ENCODE measurements at places on chromosomes 4 and X.
A peak's percentile ranks its signal among the peaks of the same experiment; 100 is the strongest.

GRCh38 chrX:23749576-23749975 lies 6.5 kb upstream of the ACOT9 start:
- no peak for DNase-seq

- no peak for DNase-seq
These were observed 27.3 kb upstream of the SORBS2 start for GRCh38 chr4:185839194-185839712.

- DNase-seq, result no peak
These were observed 74.0 kb downstream of the AFF2 start for GRCh38 chrX:148574237-148574973.

- peak; percentile 43 for DNase-seq
These were observed 137.9 kb upstream of the ZXDB start for GRCh38 chrX:57453901-57454300.

DNA sequence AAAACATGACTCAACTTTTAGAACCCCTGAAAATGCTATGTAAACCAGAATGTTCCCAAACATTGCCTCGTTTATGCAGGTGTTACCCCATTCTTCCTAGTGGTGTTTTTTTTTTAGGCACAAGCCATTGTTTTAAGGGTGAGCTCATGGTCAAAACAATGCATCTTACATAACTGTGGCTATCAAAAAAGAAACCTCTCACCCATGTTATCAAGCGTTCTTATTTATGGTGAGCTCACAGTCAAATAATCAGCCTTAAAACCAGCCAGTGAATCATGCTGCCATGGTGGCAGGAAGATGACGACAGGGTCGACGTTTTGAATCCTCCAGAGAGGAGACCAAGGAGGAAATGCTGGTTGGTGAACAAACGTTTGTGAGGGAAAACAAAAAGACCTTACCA lies 195.2 kb downstream of the KDR start:
- DNase-seq, result no peak

GRCh38 chr4:87053802-87054767 lies 119.3 kb downstream of the AFF1 start:
- DNase-seq, result peak; percentile 96

DNA sequence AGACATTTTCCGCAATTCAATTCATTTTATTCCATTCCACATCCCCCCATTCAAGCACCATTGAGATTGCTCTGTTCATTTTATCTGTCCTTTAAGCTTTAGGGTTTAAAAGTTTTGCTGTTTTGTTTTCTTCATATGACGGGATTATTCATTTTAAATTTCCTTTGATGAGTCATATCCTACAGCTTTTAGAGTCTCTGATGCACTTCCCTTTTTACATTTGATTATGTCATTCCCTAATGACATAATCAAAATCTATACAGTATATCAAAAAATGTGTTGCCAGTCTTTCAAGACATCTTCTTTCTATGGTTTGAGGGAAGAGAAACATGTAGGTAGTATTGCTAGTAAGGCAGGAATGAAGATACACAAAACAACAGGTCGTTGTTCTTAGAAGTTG lies 456.3 kb downstream of the PDGFC start:
- peak; percentile 12 for DNase-seq

DNA sequence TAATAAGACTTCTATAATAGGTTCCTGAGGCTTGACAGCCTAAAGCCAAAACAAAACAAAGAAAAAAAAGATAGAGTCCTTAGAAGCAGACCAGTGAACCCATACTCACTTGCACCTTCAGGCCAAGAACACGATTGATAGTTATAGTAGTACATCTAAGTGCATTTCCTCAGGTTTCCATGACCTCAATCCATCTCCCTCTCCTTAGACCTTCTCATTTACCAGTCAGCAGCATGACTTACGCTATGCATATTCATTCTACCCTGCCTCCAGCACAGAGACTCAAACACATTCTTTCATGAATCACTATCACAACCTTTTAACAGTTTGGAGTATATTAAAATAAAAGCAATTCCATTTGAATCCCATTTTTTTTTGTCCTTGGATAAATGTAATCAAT lies 855.6 kb downstream of the CCSER1 start:
- no peak for DNase-seq

DNA sequence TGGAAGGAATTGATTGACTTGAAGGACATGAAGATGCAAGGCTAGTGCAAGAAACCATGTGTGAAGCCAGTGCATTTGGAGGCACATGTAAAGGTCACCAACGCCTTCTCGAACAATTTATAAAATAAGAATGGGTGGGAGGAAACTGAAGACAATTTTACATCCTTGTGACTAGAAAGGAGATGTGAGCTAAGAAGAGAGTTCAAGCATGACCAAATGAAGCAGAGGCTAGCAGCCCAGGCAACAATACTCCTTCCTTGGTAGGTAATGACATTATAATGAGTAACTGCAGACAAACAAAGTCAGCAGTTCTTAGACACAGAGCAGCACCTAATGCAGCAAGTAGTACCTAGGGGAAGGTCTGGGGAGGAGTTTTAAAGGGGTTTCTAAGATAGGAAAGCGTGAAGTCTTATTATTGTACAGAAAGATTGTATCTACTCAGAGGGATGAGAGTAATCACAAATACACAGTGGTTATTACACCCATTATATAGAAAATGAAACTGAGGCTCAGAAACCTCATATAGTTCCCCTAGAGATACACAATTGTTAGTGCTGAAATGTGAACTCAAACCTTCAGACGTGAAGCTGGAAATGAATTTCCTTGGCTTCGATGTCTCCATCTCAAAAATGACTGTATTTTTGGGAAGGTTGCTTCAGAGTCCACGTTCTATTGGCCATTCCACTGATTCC lies 56.1 kb downstream of the ATXN3L start:
- DNase-seq, result no peak

DNA sequence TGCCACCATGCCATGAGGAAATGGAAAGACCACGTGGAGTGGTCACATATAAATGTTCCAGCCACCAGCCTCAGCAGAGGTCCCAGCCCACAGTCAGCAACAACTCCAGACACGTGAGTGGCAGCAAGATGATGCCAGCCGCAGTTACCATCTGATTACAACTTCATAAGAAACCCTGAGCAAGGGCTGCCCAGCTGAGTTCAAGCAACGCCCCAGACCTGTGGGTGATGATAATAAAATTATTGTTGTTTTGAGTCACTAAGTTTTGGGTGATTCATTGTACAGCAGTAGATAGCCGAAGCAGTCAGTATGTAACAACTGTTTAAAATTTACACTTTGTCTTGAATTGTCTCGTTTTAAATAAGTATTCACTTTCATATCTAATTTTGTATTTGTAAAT lies 5.8 kb upstream of the CCNG2 start:
- DNase-seq, result peak; percentile 96

DNA sequence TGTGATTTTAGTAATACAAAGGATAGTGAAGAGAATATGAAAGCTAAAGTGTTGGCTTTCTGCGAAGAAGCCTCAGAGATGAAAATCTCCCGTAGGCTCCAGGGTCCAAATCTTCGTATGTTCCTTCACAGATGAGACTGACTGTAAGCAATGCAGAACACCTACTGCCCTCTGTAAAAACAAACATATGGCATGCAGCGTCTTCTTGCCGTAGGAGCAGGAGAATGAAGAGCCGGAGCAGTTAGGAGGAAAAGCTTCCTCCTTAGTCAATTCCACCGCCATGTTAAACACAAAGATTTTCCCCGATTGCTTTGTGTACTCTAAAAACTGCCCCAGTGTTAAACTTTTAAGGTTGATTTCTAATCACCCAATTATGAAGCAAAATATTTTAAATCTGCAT lies 22.5 kb downstream of the RWDD4 start:
- DNase-seq, result no peak

Measured in hematopoietic multipotent progenitor cell treated with erythropoietin and hydrocortisone succinate and interleukin-3 and kit ligand, for 6 days (in vitro differentiated cells).